ENCODE measurements at places on chromosomes 13 and 19.

DNA sequence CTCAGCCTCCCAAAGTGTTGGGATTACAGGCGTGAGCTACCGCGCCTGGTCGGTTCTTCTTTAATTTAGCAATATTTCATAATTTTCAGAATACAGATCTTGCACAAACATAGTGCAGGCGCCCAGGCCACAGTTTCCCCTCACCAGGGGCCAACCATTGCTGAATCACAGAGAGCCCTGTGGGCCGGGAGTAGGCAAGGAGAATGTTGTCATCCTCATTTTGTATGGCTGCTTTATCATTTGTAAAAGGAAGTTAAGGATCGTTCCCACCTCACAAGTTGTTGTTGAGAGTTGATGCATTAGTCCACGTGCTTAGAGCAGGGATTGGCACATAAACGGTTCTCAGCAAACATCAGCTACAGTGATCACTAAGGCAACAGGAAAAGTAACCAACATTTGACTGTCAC lies 30.2 kb downstream of the MEIS3 start:
- no peak for DNase-seq

GRCh38 chr19:47509170-47509847 lies 5.6 kb downstream of the NAPA start:
- no peak for DNase-seq

GRCh38 chr13:89029062-89029461 lies 1357.9 kb downstream of the SLITRK5 start:
- DNase-seq, result no peak

DNA sequence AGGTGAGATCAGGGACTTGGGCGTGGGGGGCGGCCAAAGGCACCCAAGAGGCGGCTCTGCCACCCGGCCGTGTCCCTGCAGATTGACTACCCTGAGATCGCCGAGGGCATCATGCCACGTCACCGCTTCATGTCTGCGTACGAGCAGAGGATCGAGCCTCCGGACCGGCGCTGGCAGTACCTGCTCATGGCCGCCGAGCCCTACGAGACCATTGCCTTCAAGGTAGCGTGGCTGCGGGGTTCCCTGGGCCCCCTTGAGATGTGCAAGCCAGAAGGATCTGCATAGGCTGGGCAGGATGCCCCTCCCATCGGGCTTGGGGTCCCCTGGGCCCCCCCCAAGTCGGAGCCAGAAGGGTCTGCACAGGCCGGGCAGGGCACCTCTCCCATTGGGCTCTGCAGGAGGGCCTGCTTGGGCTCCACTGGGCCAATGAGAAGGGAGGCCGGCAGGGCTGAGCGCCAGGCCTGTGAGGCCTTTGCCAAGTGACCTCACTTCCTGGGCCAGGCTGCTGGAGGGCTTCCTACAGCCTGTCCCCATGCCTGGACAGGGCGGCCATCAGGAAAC lies 2.2 kb upstream of the AMH start:
- DNase-seq, result no peak

GRCh38 chr19:16522559-16523377 lies 19.5 kb downstream of the CHERP start:
- no peak for DNase-seq

GRCh38 chr19:34295103-34295502 lies 40.7 kb downstream of the GARRE1 start:
- DNase-seq, result no peak

GRCh38 chr13:93249364-93250306 lies 23.0 kb downstream of the GPC6 start:
- DNase-seq, result no peak

- DNase-seq, result no peak
These were observed 537.6 kb downstream of the EFNB2 start for GRCh38 chr13:105997581-105998550.

GRCh38 chr13:98706446-98707110 lies 45.9 kb downstream of the SLC15A1 start:
- no peak for DNase-seq

GRCh38 chr13:50449465-50449864 lies 394.0 kb downstream of the DLEU7 start:
- no peak for DNase-seq

DNA sequence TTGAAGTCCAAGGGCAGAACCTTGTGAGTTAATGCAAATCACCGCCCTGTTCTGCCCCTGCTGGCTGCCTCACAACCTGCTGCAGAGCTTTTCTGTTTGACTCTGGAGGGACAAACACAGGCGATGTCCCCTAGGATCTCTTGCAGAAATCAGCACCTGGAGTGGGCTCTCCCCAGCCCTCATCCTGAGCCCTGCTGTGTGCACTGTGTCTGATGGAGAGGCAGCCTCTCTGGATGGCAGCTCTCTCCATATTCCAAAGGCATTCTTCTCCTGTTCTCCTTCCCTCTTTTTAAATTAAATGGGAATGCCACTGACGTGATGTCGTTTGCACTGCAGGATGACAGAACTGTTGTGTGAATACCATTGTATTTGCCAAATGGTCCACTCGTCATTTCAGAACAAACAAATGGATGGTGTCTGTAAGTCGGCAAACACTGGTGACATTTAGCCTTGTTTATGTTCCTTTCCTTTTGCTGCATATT lies 184.1 kb downstream of the ZNF536 start:
- DNase-seq, result no peak

- no peak for DNase-seq
These were observed 755.0 kb downstream of the DIAPH3 start for GRCh38 chr13:59408738-59409137.

- DNase-seq, result no peak
These were observed 69.1 kb upstream of the FLT1 start for GRCh38 chr13:28564030-28564429.

GRCh38 chr19:3123956-3124355 lies 11.9 kb upstream of the GNA15 start:
- no peak for DNase-seq

- DNase-seq, result no peak
These were observed 410.1 kb upstream of the HTR2A start for GRCh38 chr13:47306991-47307390.

DNA sequence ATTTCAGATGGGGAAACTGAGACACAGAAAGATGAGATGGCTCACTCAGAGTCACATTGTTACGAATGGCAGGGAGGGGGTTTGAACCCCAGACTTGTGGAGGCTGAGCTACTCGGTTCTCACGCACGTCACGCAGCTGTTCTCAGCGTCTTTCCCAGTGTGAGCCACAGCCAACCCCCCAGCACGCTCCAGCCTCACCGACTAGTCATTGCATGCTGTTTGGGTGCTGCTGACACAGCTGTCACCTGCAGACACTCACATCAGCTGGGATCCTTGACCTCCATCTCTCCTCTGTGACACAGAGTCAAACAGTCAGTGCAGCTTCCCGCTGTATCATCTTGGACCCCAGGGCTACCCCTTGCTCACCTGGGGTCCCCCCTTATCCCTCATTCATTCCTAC lies 2.4 kb upstream of the NCAN start:
- no peak for DNase-seq

DNA sequence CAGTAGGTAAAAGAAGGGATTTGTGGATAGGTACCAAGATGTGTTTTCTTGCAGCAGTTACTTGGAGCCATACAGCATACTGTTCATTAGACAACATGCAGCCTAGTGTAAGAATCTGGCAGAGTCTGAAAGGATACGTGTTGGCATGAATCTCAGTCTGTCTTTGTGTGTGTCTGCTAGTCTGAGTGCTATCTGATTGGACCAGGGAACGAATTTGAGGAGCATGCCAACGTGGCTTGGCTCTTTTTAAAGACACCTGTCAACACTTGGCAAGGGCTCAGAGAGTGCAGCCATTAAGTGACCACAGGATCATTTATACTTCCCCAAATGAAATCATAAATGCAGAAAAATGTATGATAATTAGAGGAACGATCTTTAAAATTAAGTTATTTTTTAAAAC lies 27.6 kb upstream of the ATXN8OS start:
- no peak for DNase-seq

- no peak for DNase-seq
These were observed 83.4 kb downstream of the SOX1 start for GRCh38 chr13:112150352-112150751.

DNA sequence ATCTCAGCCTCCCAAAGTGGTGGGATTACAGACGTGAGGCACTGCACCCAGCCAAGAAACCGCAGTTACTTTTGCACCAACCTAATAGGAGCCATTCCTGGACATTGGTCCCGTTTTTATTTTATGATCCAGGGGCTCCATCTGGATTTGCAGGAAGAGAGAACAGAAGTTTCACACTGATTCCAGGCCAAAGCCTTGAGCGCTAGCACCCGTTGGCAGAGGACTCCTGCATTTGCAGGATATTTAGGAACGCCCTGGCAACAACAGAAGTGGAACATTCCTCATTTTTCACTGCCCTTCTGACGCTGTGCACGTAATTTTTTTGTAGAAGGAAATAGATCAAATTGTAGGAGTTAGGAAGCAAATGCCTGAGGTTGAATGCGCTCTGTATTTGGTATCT lies 11.7 kb upstream of the SULT2A1 start:
- no peak for DNase-seq

DNA sequence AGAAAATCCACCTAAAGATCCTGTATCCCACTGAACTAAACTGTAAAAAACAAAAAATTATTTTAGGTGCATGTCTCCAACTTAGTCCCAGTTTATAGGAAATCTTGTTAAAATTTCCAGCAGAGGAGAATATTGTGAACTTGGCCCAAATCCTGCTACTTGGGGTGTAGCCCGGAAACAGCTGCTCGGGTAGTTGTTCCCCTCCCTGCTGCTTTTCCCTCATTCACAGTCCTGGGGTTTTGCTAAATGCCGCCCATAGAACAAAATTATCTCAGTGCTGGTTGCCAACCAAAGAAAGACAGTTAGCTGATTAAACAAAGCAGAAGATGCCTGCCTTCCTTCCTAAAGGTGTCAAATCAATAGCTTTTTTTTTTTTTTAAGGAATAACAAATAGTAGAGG lies 330.5 kb upstream of the KLF12 start:
- DNase-seq, result no peak

GRCh38 chr13:19713186-19713965 lies 69.4 kb downstream of the PSPC1 start:
- no peak for DNase-seq

- DNase-seq, result no peak
These were observed 1.1 kb downstream of the CNN1 start for GRCh38 chr19:11539495-11540365.

GRCh38 chr13:95032121-95032520 lies 269.1 kb downstream of the ABCC4 start:
- DNase-seq, result no peak

GRCh38 chr19:34118879-34119748 lies 53.2 kb upstream of the LSM14A start:
- DNase-seq, result no peak

- no peak for DNase-seq
These were observed 1437.9 kb downstream of the EFNB2 start for GRCh38 chr13:105097521-105097920.

DNA sequence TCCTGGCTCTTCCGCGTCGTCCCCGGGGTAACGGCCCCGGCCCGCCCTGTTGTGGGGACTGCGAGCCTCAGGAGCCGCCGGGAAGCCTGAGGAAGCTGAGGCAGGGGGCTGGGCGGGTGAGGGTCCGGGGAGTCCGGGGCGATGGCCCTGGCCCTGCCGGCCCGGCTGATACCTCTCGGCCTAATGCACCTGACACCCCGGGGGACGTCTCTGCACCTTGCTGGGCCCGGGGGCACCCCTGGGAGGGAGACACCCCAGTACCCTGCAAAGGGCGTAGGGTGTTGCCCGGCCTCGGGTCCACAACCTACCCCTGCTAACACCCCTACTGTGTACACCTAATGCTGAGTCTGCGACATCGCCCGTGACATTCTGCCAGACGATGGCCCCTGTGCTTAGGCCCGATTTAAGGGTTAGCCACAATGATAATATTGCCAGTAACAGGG lies 410 bp downstream of the PIN1 start:
- DNase-seq, result no peak

DNA sequence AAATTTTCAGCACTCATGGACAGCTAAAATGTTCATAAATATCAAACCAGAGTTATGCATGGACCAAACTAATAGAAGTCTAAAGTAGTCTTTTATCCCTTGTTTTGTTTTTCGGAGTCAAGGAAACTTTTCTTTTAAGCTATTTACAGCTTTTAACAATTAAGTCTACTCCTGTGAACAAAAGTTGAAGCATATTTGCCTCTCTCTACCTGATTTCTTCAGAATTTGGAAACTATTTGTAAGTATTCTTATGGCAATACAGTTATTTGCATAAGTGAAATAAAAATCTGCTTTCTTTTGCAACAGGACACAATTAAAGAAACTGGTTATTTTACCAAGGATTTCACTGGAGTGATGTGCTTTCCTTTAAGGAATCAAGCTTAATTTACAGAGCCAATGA lies 47.1 kb upstream of the ANKRD10 start:
- DNase-seq, result no peak

DNA sequence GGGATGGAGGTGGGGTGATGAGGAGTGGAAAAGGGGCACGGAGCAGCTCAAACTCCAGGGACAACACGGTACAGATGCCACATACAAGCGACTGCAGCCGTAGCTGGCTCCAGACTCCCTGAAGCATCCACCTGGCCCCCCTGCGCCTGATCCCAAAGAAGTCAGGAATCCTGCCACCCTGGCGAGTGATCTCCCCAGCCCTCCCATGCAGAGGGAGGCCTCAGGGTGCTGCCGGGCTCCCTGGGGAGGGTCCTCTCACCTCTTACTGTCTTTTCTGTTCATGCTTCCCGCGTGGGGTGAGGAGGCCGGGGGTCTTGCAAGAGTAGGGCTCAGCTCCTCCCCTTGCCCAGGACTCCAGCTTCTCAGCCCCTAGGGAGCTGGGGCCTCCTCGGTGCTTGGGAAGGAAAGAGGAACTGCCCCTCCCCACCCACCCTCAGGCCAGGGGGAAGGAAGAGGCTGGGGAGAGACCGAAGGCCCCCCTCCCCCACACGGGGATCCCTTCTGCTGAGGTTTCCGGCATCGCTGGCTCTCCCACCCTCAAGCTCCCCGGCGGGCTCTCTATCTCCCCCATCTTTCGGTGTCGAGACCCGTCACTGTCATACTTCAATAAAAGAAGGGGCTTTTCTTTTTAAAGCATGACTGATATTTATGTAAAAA lies at the start of gene RASGRP4:
RASGRP4 (minus strand) TSS at position 410 of the 657 bp plus-strand sequence; CDS start at position 282, 128 bp downstream.
- DNase-seq, result no peak

DNA sequence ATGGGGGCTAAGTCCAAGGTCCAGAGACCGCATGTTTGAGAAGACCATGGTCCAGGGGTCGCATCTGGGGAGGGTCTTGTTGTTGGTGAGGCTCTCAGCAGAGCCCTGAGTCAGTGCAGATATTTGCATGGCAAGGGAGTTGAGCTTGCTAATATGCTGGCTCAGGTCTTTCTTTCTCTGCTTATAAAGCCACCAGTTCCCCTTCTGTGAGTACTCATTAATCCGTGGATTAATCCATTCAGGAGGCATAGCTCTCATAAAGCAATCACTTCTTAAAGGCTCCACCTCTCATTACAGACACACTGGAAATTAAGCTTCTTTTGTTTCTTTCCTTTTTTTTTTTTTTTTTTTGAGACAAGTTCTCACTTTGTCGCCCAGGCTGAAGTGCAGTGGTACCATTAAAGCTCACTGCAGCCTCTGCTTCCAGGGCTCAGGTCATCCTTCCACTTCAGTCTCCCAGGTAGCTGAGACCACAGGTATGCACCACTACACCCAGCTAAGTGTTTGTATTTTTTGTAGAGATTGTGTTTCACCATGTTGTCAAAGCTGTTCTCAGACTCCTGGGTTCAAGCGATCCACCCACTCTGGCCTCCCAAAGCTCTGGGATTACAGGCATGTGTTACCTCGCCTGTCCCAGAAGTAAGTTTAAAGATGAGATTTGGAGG lies 216.4 kb downstream of the SLITRK5 start:
- no peak for DNase-seq

GRCh38 chr19:2542341-2543069 lies 66.6 kb downstream of the GADD45B start:
- no peak for DNase-seq

Measured in keratinocyte (primary cell).